ENCODE measurements at places on chromosomes 3 and 15.

- no peak for DNase-seq
Measured at GRCh38 chr15:26083896-26084295, 220.8 kb upstream of the ATP10A start.

- DNase-seq, result no peak
Measured at GRCh38 chr3:196994056-196994455, 25.4 kb upstream of the PIGZ start.

- no peak for DNase-seq
Measured at GRCh38 chr3:163971861-163972260, 1106.4 kb downstream of the SI start.

- no peak for DNase-seq
Measured at GRCh38 chr3:14209581-14210289, 31.1 kb downstream of the LSM3 start.

DNA sequence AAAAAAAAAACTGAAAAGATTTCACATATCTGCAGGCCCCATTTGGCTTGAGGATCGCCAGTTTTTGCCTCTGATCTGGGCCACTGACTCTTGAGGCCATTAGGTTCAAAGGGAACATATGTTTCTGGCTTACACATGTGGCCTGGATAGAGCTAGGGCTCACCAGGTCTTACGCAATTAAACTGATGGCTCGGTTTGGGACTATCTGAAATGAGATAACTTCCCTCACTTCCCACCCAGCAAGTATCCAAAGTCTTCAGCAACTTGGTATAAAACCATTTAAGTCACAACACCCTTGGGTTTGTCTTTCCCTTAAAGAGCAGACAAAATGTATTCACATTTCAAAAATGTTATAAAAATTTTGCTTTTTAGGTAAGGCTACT lies 36.3 kb downstream of the LRIG1 start:
- DNase-seq, result no peak

GRCh38 chr3:88307666-88308065 lies 157.9 kb downstream of the C3orf38 start:
- DNase-seq, result no peak

DNA sequence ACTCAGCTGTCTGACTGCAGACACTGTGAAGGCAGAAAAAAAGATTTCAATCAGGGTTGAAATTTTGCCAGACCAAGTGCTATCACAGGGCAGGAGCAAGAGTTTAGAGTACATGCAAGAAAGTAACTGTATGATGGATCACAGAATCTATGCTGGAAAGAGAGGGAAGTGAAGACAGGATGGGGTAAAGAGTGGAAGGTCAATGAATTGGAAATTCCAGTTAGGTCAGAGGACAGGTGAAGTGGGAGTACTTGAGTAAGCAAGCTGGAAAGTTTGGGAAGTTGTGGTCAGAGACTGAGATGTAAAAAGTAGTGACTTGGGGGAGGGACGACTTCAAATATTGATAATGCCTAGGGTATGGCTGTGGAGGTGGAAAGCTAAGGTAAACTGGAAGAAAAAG lies 7.2 kb downstream of the SPG11 start:
- no peak for DNase-seq

DNA sequence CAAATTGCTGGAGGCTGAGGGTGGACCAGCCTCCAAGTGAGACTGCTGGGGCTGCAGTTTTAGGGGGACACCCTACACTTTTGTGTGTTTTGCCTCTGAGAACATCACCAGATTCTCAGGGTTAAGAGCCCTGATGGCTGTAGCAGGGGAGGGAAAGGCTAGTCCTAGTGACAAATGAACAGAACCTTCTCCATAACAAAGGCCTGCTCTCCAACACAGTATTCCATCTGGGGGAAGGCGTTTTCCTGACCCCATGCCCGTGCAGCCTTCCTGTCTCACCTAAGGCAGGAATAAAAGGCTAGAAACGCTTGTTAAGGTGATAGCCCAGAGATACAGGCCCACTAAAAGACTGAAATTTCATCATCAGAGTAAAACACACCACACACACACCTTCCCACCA lies 50.2 kb upstream of the NSMCE3 start:
- DNase-seq, result no peak

GRCh38 chr3:131972091-131972490 lies 62.7 kb downstream of the CPNE4 start:
- no peak for DNase-seq

- DNase-seq, result no peak
Measured at GRCh38 chr15:62612771-62613170, 429.8 kb upstream of the TPM1 start.

- DNase-seq, result no peak
Measured at GRCh38 chr3:195896361-195897080, 11.8 kb downstream of the TNK2 start.

Measured in activated CD4-positive, alpha-beta T cell treated with anti-CD3 and anti-CD28 coated beads for 4 hours (primary cell).